ENCODE measurements at places on chromosomes 3 and 15.

- no peak for DNase-seq
These were observed 24.0 kb upstream of the AGBL1 start for GRCh38 chr15:86055688-86056087.

- no peak for DNase-seq
These were observed 3.5 kb upstream of the SMAD3 start for GRCh38 chr15:67061811-67062368.

DNA sequence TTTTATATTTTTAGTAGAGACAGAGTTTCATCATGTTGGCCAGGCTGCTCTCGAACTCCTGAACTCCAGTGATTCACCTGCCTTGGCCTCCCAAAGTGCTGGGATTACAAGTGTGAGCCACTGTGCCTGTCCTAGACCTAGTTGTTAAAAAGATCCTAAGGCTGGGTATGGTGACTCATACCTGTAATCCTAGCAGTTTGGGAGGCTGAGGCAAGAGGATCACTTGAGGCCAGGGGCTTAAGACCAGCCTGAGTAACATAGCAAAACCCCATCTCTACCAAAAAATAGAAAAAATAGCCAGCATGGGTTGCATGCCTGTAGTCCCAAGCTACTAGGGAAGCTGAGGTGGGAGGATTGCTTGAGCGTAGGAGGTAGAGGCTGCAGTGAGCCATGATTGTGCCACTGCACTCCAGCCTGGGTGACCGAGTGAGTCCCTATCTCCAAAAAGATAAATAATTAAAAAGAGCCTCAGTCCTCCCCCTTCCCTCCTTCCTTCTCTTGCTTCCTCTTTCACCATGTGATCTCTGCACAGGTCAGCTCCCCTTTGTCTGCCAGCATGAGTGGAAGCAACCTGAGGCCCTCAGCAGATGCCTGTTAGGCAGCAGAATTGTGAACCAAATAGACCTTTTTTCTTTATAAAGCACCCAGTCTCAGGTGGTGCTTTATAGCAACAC, 9.8 kb upstream of the FNDC3B start:
- DNase-seq: no peak

DNA sequence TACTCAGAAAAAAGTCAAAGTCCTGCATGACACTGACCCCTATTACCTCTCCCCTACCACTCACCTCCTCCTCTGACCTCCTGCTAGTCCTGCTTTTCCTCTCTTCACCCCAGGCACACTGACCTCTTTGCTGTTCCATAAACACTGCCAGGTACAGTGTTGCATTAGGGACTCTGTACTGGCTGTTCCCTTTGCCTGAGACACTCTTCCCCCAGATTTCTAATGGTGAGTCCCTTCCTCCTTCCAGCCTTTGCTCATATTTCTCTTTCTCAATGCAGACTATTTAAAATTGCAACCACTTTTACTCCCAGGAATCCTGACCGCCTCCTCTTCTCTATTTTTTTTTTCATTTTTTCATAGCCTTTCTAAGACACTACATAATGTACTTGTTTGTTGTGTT, 36.3 kb upstream of the UBE2E2 start:
- no peak for DNase-seq

GRCh38 chr3:143613226-143613625, 235.0 kb downstream of the SLC9A9 start:
- DNase-seq: no peak

- DNase-seq: no peak
These were observed 316.2 kb downstream of the IL5RA start for GRCh38 chr3:2793987-2794386.

DNA sequence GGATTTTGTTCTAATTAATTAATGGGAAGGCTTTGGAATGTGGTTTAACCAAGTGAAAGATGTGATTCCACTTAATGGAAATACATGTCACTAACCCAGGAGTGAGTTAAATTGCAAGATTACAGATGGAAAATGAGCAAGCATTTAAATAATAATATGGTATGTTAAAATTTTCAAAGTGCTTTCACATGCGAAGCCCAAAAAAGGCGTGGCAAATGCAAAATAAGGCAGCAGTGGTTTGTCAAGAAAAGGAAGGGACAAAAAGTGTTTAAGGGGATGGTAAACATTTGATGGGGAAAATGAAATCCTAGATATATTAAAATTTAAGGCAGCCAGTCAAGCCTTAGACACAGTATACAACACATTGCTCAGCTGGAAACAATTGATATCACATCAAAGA, 2.9 kb downstream of the TICRR start:
- no peak for DNase-seq

DNA sequence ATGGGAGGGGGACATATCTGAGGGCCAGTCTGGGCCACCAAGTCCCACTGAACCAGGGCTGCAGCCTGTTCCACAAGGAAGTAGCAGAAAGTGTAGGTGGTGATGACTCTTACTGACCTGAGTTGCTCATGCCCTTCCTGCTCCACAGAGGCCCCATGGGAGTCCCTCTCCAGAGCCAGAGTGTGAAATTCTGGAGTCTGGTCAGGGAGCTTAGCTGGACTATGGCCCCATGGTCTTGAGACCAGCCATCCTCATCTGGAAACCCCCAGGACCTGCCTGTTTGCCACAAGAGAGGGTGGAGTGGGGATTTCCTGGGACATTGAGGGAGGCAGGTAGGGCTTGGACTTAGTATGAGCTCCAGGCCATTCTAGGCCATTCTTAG, 3.0 kb downstream of the SPINT1 start:
- DNase-seq: no peak

DNA sequence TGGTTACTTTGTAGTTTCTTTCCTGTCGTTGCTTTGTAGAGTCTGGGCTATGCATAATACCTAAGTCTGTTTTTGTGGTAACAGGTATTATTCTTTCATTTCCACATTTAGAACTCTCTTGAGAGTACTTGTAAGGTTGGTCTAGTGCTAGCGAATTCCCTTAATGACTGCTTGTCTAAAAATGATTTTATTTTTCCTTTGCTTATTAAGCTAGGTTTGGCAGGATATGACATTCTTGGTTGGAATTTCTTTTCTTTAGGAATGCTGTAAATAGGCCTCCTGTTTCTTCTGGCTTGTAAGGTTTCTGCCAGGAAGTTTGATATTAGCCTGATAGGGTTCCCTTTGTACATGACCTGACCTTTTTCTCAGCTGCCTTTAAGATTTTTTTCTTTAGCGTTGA, 70.1 kb upstream of the SGO1 start:
- no peak for DNase-seq

DNA sequence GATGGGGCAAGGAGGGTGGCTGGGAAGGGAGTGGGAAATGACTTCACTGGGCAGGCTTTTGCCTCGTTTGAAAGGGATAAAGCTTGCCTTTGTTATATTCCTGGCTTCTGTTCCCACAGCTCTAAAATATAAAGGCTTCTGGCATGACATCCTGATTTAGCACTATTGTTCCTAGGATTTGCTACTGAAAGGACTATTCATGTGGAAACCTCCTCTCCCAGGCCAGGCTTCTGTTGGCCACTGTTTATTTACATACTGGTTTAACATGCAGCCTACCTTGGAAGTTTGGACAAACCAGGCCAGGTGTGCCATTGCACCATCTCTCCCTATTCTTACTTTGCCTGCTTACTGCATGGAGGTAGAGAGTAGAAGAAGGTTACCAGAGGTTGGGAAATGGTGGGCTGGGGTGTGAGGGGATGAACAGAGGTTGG, 2.4 kb upstream of the LMCD1 start:
- peak; percentile 78 for DNase-seq

DNA sequence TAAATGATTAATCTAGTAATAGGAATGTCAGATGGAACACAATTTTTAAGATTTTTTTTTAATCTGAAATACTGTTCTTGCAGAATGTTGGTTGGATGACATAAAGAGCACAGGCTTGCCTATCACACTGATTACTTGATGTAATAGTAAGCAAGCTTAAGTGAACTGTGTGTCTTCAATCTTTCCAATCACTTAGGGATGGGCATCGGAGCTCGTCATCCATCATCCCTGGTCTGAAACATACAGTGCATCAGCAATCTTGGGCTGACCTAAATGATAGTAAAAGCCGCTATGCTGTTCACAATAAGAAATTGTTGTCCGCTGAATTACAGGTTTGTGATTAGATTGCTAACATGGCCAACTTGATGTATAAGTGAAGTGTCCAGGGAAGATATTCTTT, 195.8 kb downstream of the WDR72 start:
- no peak for DNase-seq

- no peak for DNase-seq
These were observed 34.5 kb upstream of the INSYN1 start for GRCh38 chr15:73787621-73788020.

GRCh38 chr15:101406036-101406435, 83.5 kb downstream of the PCSK6 start:
- no peak for DNase-seq

DNA sequence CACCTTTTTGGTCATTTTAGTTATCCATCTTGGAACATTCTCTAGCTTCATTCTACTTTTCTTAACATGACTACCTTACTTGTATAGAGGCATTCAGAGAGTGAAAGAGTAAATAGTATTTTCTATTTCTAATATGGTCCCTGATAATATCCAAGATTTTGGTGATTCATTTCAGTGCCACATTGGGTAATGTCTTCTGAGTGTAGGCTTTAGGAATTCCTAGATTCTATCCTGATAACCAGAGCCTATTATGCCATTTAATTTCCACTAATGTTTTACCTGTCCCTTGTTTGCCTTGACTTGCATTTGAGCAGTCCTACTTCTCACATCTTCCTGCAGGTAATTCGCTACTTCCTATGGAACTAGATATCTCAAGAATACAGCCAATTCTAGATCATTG, 21.8 kb downstream of the ADGRG7 start:
- DNase-seq: no peak

DNA sequence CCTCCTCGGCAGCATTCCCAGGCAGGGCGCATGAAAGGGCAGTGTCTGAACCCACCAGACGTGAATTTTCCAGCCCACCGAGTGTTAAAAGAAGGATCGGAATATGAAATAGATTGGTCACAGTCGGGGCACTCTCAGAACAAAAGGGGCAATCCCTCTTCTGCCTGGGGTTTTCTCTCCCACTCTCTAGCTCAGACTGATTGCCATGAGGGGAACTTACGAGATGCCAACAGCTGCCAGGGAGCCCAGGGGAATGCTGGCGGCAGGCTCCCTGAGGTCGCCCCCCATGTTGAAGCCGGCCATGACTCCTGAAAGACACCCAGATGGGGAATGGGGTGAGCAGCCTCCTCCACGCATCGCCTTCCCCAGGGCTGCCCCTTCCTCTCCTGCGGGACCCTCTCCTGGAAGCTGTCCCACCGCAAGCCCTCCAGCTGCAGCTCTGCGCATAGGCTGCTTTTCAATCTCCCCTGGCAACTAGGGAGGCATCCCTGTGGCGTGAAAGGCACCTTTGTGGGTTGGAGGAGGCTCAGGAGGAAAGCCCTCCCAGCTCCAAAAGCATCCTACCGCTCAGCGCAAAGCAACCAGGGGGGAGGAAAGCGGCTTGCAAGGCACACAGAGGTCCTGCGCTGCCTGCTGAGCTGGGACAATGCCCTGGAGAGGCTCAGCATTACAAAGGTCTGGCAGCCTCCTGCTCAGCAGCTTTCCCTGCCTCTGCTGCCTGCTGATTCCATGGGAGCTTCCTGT, 64.8 kb upstream of the HEG1 start:
- DNase-seq: peak; percentile 94

GRCh38 chr3:53254509-53255422, 1.1 kb downstream of the TKT start:
- peak; percentile 64 for DNase-seq

DNA sequence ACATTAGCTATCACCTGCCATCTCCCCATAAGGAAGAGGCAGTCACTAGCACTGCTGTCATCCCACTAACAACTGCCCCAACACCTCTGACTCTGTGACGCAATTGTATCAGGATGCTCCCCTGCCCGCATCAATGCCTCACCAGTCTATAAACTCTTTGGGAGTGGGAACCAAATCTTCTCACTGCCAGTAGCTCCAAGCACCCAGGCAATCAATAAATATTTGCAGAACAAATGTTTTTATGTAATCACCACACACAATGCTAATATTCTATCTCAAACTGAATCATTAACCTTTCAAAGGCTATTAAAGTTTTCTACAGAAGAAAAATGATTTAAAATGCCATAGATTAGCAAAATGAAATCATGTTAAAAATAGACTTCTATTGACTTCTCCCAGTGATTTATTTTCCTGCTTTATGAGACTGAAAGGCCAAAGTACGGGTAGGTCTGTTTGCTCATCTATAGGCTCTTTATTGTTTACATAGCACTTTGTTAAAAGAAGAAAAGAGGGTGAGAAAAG, 131.3 kb downstream of the PLD1 start:
- no peak for DNase-seq

- no peak for DNase-seq
These were observed 17.6 kb downstream of the TKT start for GRCh38 chr3:53238051-53238850.

GRCh38 chr3:125594581-125595011, 701 bp downstream of the OSBPL11 start:
- no peak for DNase-seq

- DNase-seq: no peak
These were observed 29.5 kb upstream of the TMEM115 start for GRCh38 chr3:50388720-50389413.

- no peak for DNase-seq
These were observed 19.4 kb downstream of the SHOX2 start for GRCh38 chr3:158086776-158087175.

DNA sequence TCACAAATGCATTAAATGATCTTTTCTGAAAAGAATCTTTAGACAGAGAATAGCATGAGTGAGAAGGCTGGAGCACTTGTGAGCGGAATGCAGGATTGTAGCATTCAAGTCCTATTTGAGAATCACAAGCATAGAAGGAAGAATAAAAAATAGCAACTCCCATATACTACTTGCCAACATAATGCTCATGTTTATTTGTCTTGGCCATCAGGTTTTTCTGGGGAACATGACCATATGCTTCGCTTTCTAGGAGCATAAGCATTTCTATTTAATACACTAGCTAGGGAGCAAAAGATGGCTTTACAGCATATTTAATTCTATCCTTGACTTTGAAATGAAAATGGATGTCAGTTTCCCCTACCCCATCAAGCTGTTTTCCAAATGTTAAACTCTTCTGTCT, 170.3 kb upstream of the MITF start:
- DNase-seq: no peak

- no peak for DNase-seq
These were observed 685 bp upstream of the FOXB1 start for GRCh38 chr15:60003243-60004008.

- no peak for DNase-seq
These were observed 693.7 kb downstream of the MCTP2 start for GRCh38 chr15:94924971-94925598.

- no peak for DNase-seq
These were observed 592.2 kb upstream of the TBL1XR1 start for GRCh38 chr3:177789500-177789899.

Data from H9 (cell line).